ENCODE measurements at places on chromosomes 2 and 18.

- DNase-seq = no peak
Measured at GRCh38 chr2:178644919-178645318, 162.3 kb downstream of the TTN start.

DNA sequence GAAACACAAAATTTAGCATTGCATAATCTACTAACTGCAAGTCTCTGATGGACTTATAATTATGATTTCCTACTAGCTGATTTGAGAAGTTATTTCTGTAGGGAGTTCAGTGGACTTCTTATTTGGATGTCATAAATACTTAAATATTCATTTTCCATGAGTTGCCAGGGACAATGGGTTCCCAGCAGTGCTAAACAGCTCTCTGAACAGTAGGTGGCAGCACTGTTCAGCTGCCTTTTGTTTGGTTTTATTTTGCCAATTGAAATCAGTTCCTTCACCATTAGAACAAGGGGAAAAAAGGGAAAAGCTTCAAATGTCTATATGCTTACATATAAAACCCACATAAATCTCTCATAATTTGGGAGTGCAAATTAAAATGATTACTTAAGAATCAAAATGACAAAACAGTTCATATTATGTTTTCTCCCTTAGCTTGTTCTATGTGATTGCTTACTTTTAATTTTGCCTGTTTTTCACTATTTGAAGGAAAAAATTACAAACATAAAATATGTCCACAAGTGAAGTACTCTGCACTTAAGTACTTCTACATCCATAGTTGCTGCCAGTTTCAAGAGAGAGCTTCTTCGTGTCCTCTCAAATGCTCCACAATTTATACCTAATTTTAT is 898.9 kb downstream of the CPS1 start:
- no peak for DNase-seq

GRCh38 chr2:118971245-118972122 is 29.5 kb downstream of the MARCO start:
- DNase-seq = no peak

DNA sequence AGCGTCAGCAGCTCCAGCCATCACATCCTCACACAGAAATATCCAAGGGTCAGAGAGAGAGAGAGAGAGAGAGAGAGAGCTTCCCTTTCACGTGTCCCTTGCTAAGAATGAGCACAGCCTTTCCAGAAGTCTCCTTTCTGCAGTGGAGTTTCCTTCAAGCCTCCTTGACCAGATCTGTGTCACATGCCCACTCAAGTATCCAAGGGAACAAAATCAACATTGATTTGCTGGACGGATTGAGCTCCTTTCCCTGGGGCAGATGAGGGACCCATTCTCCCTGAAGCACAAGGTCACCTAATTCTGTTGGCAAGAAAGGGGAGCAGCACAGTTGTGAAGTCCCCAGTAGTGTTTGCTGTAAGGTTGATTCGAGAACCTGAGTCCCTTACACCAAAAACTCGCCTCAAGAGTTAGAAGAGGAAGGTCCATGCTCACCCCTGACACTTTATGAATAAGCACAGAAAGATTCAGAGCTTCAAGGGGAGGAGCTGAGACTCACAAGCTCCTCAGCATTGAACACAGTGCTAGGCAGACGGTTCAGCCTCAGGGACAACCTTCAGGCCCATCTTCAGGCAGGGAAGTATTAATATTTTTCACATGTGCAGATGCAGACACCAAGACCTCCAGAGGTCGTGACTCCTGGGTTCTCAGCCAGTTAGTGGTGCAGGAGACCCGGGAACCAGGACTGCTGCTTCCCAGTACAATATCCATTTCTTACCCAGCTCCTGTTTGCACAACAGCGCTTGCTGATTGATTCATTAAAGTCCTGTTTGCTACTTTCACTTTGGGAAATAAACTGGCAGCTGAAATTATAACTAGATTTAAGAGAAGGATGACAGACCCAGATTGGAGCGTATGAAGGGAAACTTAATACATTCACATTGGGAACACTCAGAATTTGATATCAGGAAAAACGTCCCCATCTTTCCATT is 38.2 kb upstream of the MARCO start:
- no peak for DNase-seq

DNA sequence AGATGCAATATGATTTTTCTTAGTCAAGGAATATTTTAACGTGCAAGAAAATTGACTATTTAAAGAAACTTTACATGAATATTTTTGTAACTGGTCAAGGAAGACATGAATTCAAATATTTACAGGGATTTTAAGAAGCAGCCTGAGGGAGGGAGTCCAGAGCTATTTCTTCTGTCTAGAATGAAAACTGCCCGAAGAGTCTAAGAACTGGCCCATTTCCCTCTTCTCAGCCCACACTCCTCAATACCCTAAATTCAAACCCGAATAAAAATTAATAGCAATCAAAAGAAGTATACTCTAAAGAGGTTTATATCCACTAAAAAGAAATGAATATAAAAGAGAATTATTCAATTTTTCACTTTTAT is 6.5 kb upstream of the NDUFV2 start:
- DNase-seq = no peak

- peak; percentile 54 for DNase-seq
Measured at GRCh38 chr2:104938231-104938941, 84.5 kb downstream of the POU3F3 start.

GRCh38 chr2:121451398-121451797 is 79.3 kb upstream of the RNU4ATAC start:
- DNase-seq = no peak

- DNase-seq = no peak
Measured at GRCh38 chr18:10526561-10526949, 728 bp downstream of the NAPG start.

GRCh38 chr2:36753706-36754221 is 57.3 kb downstream of the VIT start:
- DNase-seq = no peak

- DNase-seq = no peak
Measured at GRCh38 chr2:165847001-165847400, 53.0 kb upstream of the GALNT3 start.

- DNase-seq = no peak
Measured at GRCh38 chr18:44681076-44681970, 635 bp downstream of the SETBP1 start.

DNA sequence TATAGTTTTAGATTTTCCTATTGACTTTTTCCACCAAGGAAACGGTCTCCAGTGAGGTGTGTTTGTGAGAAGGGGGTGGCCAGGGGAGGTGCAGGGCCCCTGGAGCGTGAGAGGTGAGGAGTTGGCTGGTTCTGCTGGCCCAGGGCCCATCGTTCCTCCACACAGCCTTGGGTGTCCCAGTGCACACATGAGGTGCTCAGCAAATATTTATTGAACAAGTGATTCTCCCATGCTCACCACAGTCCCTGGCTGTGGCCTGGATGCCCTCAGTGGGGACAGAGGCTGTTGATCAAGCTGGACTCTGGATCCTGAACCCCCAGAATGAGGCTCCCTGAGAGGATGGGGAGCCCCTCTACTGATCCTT is 5.0 kb downstream of the HAAO start:
- no peak for DNase-seq

- DNase-seq = no peak
Measured at GRCh38 chr2:17245906-17246305, 272.3 kb downstream of the RAD51AP2 start.

- DNase-seq = no peak
Measured at GRCh38 chr2:108620656-108621055, 86.4 kb downstream of the LIMS1 start.

DNA sequence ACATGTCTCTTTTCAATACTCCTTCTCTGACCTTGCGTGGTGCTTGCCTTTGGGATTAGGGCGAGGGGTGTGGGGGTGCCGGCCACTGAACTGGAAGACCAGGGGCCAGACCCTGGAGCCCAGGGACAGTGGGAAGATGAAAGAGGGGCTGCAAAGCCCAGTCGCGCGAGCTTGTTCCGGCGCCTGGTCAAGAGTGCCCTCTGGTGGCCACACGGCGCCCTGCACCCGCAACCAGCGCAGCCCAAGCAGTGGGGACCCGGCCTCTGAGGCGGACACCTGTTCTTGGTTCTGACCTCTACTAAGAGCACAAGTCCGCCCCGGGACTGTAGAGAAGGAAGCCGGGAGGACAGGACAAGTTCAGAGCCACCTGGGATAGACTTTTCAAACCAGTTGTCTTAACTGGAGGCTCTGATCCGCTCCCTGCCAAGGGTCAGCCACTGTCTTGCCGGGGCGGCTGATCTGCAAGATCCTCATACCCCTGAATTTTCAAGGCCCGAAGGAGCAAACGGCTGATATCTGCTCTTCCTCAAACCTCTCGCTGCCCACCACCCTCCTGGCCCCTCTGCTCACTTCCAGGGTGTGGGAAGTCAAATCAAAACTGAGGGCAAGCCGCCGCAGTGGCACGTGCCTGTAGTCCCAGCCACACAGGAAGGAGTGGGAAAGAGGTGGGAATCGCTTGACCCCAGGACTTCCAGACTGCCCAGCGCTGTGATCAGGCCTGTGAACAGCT is 14.9 kb upstream of the MSH6 start:
- DNase-seq = peak; percentile 54

DNA sequence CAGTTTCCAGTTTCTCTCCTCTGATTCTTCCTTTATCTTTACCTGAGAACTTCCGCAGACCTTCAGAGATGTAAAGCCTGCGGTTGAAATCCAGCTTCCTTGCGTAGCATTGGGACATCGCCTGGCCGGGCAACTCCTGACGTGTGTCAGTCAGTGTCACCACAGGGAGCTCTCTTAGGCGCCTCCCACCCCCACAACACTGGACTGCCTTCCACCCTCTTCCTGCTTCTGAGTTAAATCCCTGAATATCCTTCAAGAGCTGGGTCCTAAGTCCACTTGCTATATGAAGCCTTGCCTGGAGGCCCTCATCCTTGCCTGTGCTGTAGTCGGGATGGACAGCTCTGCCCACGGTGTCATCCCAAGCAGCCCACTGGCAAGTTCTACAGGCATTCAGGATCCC is 179.4 kb downstream of the SEPTIN10 start:
- no peak for DNase-seq

- DNase-seq = no peak
Measured at GRCh38 chr2:17373741-17374140, 144.5 kb downstream of the RAD51AP2 start.

DNA sequence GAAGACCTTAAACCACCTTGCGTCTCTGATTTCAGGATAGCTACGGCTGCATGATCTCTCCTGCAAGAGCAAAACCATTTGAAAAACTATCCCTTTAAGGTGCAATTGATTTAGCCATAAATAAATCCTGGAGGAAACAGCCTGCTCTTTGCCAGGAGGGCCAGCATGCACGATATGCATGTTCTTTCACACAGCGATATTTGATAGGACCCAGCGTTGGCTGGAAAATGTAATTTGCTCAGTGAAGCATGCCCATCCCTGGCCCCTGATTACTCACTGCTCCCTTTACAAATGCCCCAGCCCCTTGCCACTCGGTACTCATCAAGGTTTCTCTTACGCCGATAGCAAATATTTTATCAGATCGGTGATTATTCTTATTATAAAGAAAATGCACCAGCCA is 315.4 kb downstream of the CDH2 start:
- no peak for DNase-seq

GRCh38 chr2:20629181-20629580 is 21.7 kb downstream of the HS1BP3 start:
- no peak for DNase-seq

- no peak for DNase-seq
Measured at GRCh38 chr2:157815421-157815820, 60.7 kb downstream of the ACVR1 start.

DNA sequence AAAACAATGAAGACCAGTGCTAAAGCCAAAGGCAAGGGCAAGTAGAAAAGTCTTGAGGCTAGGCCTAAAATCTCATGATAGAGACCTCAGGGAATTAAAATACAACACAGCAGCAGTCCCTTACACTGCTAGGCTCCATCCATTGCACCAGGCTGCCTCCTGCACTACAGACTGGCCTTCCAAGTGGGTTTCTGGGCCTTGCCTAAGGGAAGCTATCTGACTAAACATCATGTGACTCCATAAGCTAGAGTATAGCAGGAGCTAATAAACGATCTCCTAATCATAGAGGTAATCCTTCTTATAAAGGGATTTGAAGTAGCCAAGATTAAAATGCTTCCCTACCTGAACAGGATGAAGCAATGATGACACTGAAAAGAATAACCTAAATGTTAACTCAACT is 77.6 kb upstream of the NFU1 start:
- DNase-seq = no peak

GRCh38 chr18:10864722-10865121 is 284.6 kb downstream of the PIEZO2 start:
- DNase-seq = no peak

DNA sequence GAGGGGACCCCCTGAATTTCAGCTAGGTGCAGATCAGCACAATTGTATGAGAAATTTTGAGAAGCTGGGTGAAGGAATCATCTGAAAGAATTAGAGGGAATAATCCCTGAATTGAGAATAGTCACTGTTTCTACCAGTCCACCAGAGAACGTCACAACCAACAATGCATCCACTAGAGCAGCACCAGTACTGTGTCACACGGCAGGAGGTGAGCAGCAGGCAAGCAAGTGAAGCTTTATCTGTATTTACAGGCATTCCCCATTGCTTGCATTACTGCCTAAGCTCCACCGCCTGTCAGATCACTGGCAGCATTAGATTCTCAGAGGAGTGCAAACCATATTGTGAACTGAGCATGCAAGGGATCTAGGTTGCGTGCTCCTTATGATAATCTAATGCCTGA is 40.7 kb downstream of the GDF7 start:
- DNase-seq = no peak

DNA sequence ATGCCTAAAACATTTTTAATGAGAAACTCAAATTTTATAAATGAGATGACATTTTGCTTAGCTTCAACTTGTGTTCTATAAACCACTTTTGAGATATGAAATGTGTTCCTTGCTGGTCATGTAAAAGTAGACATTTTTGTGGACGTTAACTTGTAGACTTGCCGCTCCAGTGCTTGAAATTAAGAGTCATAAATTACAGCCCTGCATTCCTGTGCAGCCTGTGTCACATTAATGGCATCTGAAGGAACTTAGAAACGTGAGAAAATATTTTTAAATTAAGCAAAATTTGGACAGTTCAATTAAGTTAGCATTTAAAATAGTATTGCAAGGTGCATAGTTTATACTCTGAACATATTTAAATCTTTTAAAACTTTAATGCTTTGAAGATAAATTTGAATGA is 98.3 kb upstream of the LDLRAD4 start:
- no peak for DNase-seq

DNA sequence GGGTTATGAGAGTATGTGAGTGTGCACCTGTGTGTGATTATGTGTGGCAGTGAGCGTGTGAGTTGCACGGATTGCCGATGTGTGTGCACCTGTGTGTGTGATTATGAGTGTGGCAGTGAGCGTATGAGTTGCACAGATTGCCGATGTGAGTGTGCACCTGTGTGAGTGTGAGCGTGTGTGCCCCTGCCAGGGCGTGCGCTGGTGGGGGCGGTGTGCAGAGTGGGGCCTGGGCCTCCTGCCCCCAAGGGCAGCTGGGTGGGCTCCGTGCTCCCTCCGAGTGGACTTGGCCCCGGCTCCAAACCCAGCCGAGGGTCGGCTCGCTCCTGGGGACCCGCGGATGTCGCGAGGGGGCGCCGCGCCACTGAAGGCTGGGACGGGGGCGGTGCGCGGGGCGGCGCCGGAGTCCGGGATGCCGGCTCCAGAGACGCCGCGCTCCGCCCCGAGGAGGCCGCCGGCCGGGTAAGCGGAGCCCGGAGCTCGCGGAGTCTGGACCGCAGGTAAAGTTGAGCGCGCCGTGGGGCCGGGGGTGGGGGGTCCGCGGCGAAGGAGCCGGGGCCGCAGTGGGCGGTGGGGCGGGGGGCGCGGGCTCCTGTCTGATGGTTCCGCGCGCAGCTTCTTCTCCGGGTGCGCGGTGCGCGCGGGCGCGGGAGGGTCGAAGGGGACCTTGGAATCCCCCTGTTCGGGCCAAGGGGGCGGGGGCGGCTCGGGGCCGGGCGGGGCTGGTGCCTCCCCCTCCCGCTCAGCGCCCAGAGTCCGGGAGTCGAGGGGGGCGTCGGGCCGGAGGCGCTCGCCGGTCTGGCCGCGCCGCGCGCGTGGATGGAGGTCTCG is at the start of gene KCNG2:
Gene KCNG2 (plus strand): TSS at position 421 of the 828 bp plus-strand sequence. CDS start 65,730 bp downstream, outside the sequence.
- DNase-seq = no peak

Measured in T-helper 2 cell (primary cell).